ENCODE measurements at places on chromosomes 2 and 18.
A peak's percentile ranks its signal among the peaks of the same experiment; 100 is the strongest.

GRCh38 chr2:226665306-226665831 lies 134.3 kb downstream of the IRS1 start:
- peaks cover 24% of the 10 kb centered on the region for H3K4me1 ChIP-seq
- no peak overlapping the region for H3K27ac ChIP-seq
- no peaks in the 10 kb centered on the region for H3K27me3 ChIP-seq
- no peaks in the 10 kb centered on the region for H3K36me3 ChIP-seq

- peaks cover 47% of the 10 kb centered on the region for H3K36me3 ChIP-seq
- no peak overlapping the region for H3K4me3 ChIP-seq
- no peak for DNase-seq
- H3K27me3 ChIP-seq, result no peaks in the 10 kb centered on the region
- peaks cover 27% of the 10 kb centered on the region for H3K4me1 ChIP-seq
- peak overlapping the region; percentile 92 for H3K27ac ChIP-seq
Observed at GRCh38 chr2:74423231-74424095, 1.9 kb downstream of the WDR54 start.

DNA sequence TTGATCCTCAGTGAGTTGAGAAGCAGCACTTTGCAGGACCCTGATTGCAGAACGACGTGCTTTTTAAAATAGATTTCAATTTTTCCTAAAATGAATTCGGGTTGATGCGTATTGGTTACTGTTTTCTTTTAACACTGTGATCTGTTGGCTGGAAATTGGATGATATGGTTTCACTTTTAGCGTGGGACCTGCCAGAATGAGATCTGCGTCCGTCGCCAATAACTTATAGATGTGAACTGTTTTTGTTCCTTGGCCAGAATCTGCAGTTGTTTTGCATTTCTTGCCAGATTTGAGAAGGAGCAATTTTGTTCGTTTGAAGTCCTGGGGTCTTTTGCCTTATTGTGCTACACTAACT lies 703 bp downstream of the UGGT1 start:
- peak overlapping the region; percentile 44 for H3K27ac ChIP-seq
- DNase-seq, result no peak
- peaks cover 15% of the 10 kb centered on the region for H3K36me3 ChIP-seq
- peak overlapping the region; percentile 62 for H3K4me3 ChIP-seq
- no peaks in the 10 kb centered on the region for H3K27me3 ChIP-seq

DNA sequence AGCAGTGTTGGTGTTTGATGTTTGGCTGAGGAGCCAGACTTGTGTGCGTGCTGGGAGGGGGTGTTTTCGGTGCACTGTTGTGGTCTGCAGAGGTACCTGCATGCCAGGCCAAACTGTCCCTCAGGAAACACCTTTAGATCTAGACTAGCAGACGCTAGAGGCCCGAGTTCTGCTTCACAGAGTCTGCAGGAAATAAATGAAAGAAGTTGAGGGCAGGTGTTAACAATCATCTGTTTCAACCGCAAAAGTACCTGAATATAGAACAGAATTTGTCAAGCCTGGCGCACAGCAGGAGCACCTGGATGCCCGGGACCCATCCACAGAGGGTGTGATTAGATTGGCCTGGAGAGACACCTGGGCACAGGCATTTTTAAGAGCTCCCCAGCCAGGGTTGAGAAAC lies 40.5 kb upstream of the REL start:
- H3K4me1 ChIP-seq, result no peaks in the 10 kb centered on the region
- no peak for DNase-seq
- H3K4me3 ChIP-seq, result no peak overlapping the region

GRCh38 chr2:20366672-20367116 lies 16.1 kb upstream of the PUM2 start:
- no peak overlapping the region for H3K4me3 ChIP-seq
- no peak for DNase-seq
- H3K27ac ChIP-seq, result peak overlapping the region; percentile 5
- H3K36me3 ChIP-seq, result no peaks in the 10 kb centered on the region
- peaks cover 18% of the 10 kb centered on the region for H3K4me1 ChIP-seq

- H3K4me3 ChIP-seq, result no peak overlapping the region
- no peak overlapping the region for H3K27ac ChIP-seq
- peaks cover 57% of the 10 kb centered on the region for H3K36me3 ChIP-seq
- DNase-seq, result no peak
Observed at GRCh38 chr2:239997686-239998409, 27.3 kb downstream of the NDUFA10 start.

Measured in RWPE2 (cell line).